Lung microvascular endothelial cell (primary cell): ENCODE measurements at places on chromosomes 7 and 10. TPM values are rescaled to one million over a fixed set of nuclear protein-coding genes. Genes with fewer than 3 reads are reported as not detected.
A peak's percentile ranks its signal among the peaks of the same experiment; 100 is the strongest.

- DNase-seq = no peak
These were observed 180.1 kb downstream of the MAD1L1 start for GRCh38 chr7:2052657-2053048.

The MTERF1 gene
- 4.6 and 6.2 TPM in 2 replicates for total RNA-seq

The OR9A2 gene
- total RNA-seq = not detected in 2 replicates

- no peak for DNase-seq
These were observed 639.0 kb downstream of the IPMK start for GRCh38 chr10:57628592-57629284.

- no peak for DNase-seq
These were observed 131.4 kb downstream of the PAXIP1 start for GRCh38 chr7:154871507-154871906.

GRCh38 chr10:73205081-73205480 lies 37.2 kb downstream of the FAM149B1 start:
- DNase-seq = no peak

- no peak for DNase-seq
These were observed 9.3 kb downstream of the CRYGN start for GRCh38 chr7:151430391-151431205.

- no peak for DNase-seq
These were observed 55.1 kb upstream of the PTPN12 start for GRCh38 chr7:77482015-77482414.

The OAT gene
- 82.5 and 98.1 TPM in 2 replicates for total RNA-seq

DNA sequence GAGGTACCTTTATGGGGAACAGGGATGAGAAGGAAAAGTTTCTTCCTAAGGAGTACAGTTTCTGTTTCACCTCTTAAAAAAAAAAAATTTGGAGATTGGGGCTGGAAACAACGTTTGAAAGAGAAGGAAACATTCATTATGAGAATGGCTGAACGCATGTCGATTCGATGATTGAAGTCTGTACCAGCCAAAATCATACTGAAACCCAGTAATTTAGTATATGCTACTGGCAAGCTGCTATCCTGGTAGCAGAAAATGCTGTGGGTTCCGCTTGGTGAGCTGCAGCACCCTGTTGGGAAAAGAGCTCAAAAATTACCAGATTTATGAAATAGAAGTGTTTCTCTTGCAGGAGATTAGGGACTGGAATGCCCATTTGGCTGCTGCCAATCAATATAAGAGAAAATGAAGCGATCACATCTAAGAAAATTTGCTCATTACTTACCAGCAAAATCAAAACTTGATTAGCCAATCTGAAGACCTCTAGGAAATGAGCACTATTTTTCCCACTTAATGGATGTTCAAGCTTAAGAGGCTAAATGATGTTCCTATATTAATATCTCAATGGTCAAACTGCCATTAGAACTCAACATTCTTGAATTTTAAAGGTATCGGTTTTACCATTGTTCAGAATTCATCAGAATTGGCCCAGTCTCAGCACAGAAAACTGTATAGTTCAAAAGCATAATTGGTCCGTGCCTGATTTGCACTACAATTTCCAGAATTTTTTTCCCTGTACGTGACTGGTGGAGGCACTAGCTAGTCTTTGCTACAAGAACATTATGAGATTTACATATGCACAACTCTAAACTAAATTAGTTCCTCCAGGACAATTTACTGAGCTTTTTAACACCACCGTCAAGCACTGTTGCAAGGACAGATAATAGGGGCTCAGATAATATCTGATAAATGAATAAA lies 1.2 kb upstream of the ITGB1 start:
- no peak for DNase-seq

The NODAL gene
- total RNA-seq = not detected in 2 replicates

DNA sequence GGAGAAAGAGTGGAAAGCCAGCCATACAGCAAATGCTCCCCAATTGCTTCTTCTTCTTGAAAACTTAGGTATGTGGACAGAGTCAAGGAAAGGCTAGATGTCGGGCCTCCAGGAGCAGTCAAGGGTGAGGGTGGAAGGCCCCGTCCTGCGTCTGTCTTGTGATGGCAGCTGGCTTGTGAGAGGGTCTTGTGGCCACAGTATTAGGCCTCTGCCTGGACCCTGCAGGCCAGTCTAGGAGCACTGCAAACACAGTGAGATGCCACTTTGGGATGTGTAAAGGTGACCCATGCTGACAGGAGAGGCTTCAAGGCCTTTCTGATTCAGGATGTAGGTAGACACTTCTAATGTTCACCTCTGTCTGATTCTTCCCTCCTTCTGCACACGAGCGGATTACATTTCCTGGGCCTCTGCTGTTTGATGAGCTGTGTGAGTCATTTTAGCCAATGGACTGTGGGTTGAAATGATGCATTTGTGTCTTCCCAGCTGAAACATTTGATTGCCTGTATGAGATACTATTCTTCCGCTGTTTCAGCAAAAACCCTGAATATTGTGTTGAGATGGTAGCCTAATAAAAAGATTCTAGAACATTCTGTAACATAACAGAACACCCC lies 135.4 kb downstream of the EMX2 start:
- no peak for DNase-seq

GRCh38 chr7:96775046-96775445 lies 65.4 kb upstream of the SEM1 start:
- DNase-seq = no peak

- DNase-seq = peak; percentile 59
These were observed 9.5 kb downstream of the CISD1 start for GRCh38 chr10:58278274-58278961.

- DNase-seq = no peak
These were observed 12.7 kb downstream of the HK1 start for GRCh38 chr10:69290993-69291392.

The CCDC146 gene
- 0.65 and 0.79 TPM in 2 replicates for total RNA-seq

GRCh38 chr7:137950263-137950621 lies 51.6 kb downstream of the CREB3L2 start:
- DNase-seq = no peak

The EIF5AL1 gene
- total RNA-seq = 0.20 and 0.22 TPM in 2 replicates

GRCh38 chr7:148711191-148712102 lies 12.7 kb downstream of the CUL1 start:
- no peak for DNase-seq

DNA sequence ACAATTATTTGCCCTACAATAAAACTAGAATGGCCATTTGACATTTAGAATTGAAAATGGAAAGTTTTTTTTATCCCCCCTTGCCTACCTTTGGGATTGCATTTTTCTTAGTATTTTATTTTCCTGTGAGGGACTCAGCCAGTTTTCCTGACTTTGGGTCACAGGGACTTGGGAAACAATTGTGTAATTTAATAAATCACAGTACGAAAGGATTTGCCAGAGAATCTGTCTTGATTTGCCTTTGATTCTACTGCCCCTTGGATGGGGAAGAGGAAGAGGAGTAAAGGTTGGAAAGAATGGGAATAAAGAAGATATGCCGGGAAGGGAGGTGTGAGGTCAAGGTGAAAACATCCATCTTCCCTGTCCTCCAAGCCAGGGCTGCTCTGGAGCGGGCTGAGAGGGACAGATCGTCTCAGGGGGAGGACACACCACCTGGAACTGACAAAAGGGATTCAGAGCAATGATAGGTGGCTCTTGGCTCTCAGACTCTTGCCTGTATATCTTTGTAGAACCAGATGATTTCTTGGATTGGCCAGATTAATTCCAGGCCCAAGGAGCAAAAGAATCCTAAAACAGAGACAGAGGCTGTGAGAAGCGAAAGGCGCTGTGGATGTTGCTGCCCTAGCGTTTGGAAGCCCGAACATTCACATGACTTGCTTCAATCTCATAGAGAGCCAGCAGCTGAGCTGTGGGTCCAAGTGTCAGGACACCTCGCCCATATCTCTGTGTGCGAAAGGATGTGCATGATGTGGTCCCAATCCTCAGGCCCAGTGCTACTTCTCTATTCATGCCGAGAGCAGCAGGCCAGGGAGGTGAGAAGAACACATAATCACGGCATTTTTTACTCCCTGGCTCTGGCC lies 50.3 kb upstream of the ZEB1 start:
- DNase-seq = no peak

The AMPH gene
- not detected in 2 replicates for total RNA-seq

DNA sequence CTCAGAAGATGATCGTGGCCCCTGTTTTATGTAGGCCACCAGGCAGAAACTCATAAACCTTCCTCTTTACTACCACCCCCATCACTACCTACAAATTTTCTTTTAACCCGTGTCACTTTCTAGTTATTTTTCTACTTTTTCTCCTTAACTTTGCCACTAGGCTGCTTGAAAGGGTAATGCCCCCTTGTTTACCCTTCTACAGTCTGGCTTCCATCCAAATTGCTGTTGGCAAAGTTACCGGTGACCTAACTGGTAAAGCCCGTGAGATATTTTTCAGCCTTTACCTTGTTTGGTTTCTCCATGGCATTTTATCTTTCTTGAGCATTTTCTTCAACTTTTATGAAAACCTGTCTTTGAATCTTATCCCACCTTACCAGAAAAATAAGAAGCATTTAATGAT lies 153.0 kb downstream of the WNT2 start:
- DNase-seq = peak; percentile 56

The GPR37 gene
- total RNA-seq = 0.20 and 0.87 TPM in 2 replicates

The ANLN gene
- 6.3 and 22.2 TPM in 2 replicates for total RNA-seq

The UPP1 gene
- total RNA-seq = 7.9 and 8.1 TPM in 2 replicates

The CFAP69 gene
- 0.40 and 0.44 TPM in 2 replicates for total RNA-seq

The TLX1 gene
- not detected in 2 replicates for total RNA-seq

The UPK3BL2 gene
- 0.22 and 2.6 TPM in 2 replicates for total RNA-seq

The PIP gene
- total RNA-seq = not detected in 2 replicates

DNA sequence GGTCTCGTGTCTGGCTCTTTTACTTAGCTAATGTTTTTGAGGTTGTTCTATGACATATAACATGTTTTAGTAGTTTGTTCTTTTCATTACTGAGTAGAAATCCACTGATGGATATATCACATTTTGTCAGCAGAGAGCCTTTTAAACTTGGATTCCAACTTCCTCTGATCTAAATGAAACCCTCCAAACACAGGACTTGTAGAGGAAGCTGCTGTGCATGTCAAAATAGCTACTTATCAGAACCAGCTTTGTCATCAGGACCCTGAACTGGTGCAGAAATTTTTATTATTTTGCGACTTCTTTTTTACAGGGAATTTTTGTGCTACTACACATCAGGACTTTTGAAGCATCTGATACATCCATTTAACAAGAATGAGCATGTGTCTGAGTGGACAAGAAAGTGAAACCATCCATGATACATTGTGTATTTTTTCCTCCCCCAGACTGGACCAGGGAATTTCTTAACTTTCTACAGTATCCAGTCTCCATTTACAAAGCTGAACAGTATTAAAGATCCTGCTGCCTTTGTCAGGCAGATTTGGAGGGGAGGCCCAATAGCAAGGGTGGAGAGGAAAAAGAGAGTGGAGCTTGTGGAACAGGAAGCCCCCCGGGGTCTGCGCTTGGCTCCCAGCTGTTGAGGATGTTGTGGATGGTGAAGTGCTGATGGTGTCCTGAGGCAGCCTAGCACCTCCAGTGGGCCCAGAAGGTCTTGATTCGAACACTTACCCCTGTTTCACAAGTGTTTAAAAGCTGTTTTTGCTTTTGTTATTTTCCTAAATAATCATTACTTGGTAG lies 29.3 kb upstream of the MTPAP start:
- no peak for DNase-seq

GRCh38 chr7:35802649-35803048 lies 1.8 kb downstream of the SEPTIN7 start:
- no peak for DNase-seq

DNA sequence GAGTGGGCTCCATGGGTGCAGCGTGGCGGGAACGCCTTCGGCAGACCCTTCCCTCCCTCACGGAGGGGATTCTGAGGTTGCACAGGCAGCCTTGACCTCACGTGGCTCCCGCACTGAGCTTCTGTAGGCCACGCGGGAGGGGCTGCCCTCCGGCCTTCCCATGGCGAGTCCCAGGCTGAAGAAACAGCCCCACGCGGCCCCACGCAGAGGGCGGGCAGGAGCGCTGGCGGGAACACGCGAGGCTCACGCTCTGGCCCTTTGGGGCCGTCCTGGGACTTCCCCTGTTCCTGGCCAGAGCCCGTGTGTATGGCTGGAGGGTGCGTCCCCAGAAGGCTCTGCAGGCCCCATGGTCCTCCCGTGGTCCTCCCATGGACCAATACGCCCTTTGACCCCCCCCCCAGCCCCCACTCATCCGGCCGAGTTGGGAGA lies 21.7 kb upstream of the NKX6-2 start:
- DNase-seq = no peak

The LRRC18 gene
- total RNA-seq = not detected in 2 replicates

The AKR1B1 gene
- total RNA-seq = 12.3 and 50.6 TPM in 2 replicates

The SNX10 gene
- 1.3 and 3.2 TPM in 2 replicates for total RNA-seq

DNA sequence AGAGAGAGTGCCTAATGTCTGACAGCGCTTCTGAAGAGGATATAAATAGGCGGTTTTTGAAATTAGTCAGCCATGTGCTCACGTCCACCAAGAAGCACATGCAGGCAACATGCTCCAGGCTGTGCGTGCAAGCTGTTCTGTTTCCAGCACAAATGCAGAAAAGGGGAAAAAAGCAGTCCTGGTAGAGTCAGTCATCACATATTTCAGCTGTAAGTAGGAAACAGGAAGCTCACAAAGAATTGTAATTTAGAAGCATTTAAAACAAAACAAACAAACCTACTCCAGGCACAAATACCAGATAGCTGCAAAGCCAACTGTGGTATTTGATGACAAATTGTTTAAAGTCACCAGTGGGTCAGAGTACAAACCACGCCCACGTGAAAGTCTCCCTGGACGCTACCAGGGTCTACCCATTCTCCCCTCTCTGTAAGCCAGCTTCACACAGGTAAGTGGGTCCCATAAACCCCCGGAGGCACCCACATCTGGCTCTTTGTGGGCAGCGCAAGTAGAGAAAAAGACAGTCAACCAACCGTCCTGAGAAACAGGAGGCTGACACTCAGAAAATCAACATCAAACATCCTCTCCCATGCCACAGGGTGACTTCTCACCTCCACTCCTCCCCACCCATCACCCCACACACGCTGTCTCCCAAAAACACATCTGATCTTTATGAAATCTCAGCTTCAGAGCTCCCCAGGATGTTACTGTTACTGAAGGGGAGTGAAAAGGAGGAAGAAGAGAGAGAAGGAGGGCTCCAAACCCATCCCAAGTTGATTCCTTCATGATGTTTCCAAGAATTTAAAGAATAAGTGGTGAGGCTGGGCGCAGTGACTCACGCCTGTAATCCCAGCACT lies 186.4 kb downstream of the FAM107B start:
- DNase-seq = peak; percentile 90

DNA sequence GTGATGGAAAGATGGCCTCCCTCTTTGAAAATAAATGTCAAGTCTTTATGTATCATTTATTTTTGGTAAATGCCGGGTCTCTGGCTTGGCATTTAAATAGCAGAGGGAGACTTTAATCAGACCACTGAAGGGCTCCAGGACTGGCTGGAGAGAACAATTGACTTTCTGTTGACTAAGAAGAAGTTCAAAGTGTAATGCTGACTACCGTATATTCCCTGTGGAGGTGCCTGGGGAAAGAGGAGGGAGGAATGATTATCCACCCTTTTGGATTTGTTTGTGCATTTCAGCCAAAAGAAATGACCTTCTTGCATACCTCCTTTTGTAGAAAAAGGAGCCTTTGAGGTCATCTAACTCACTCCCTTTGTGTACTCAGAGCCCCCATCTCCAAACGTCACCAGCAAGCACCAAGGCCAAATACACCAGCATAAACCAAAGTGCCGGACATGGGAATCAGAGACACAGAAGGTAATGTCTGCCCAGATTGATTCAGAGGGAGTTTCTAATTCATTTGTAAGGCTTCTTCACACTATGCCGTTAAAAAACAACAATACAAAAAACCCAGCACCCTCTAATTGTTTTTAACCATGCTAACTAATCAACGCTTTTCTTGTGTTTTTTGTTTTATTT lies 75.2 kb downstream of the PRLHR start:
- DNase-seq = no peak

- DNase-seq = no peak
These were observed 3.6 kb upstream of the GRID2IP start for GRCh38 chr7:6554848-6555247.

- DNase-seq = no peak
These were observed 156.1 kb downstream of the RNLS start for GRCh38 chr10:88427024-88427423.
